Stimulated activated CD8-positive, alpha-beta memory T cell treated with anti-CD3 and anti-CD28 coated beads, Interleukin-7, amount 100 ng/mL, for 48 hours (primary cell): ENCODE measurements at places on chromosomes 6 and 20.

GRCh38 chr6:136094812-136095211, 155.3 kb downstream of the MTFR2 start:
- no peak for DNase-seq

GRCh38 chr20:64130271-64130670, 22.9 kb upstream of the NPBWR2 start:
- no peak for DNase-seq

DNA sequence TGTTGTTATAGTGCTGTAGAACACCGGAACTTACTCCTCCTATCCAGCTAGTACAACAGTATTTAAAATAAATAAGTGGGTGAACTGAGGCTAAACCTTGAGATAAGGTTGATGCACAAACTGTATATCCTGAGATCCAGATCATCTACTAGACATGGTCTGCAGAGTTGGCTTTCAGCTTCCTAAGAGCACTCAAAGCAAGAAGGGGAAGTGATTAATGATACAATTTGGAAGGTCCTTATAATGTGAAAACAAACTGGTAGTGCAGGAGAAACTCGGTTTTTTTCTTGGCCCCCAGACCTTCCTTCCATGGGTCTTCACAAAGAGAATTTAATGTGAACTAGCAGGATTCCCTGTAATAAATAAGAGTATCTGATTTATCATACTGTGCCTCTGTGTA, 27.4 kb upstream of the RREB1 start:
- no peak for DNase-seq

- no peak for DNase-seq
Measured at GRCh38 chr20:48875914-48876240, 45.6 kb upstream of the ARFGEF2 start.
